ENCODE measurements at places on chromosomes 4 and X.

- DNase-seq: no peak
These were observed 74.2 kb downstream of the LIMCH1 start for GRCh38 chr4:41611881-41612871.

DNA sequence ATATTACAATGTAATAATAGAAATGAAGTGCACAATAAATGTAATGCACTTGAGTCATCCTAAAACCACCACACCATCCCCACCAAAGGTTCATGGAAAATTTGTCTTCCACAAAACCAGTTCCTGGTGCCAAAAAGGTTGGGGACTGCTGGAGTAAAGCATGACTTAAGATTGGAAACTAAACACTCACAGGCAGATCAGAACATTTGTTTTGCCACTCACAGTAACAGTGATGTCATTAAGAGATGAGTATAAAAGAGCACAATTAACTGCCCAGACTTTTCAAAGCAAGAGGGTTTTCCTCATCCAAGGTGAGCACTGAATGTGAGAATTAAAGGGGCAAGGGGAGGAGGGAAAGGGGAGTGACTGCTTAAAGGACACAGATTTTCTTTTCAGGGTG is 35.6 kb downstream of the MAP7D3 start:
- no peak for DNase-seq

GRCh38 chr4:124334119-124334518 is 378.4 kb downstream of the ANKRD50 start:
- DNase-seq: no peak

DNA sequence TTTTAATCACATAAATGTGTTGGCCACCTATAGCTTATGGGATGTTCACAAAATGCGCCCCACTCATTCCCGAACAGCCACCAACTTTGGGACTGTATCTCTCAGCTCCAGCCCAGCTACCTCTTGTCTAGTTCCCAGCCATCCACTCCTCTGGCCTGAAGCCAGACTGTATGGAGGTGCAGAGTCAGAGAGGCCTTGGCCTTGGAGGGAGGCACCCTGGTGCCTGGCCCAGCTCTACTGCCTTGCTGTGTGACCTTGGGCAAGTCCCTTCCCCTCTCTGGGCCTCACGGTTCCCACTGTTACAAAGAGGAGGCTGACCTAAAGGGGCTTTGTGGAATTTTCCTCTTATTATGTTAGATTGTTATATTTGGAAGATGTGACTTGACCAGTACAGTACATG is 13.9 kb downstream of the MAMLD1 start:
- no peak for DNase-seq

DNA sequence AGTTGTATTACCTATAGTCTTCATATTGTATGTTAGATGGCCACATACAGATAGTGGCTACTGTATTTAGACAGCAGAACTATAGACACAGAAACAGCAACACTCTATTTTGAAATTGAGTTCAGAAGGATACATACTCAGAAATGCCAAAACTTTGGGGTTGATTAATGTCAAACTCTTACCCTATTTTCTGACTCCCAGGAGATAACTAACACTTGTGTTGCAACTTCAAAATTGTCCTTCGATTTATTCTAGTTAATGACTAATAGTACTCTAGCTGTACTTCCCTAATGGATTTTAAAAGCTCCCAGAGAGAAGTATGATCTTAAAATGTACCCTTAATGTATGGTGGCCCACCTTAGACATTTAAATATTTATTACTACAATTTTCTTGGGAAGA is 229.9 kb upstream of the UGT8 start:
- DNase-seq: no peak

DNA sequence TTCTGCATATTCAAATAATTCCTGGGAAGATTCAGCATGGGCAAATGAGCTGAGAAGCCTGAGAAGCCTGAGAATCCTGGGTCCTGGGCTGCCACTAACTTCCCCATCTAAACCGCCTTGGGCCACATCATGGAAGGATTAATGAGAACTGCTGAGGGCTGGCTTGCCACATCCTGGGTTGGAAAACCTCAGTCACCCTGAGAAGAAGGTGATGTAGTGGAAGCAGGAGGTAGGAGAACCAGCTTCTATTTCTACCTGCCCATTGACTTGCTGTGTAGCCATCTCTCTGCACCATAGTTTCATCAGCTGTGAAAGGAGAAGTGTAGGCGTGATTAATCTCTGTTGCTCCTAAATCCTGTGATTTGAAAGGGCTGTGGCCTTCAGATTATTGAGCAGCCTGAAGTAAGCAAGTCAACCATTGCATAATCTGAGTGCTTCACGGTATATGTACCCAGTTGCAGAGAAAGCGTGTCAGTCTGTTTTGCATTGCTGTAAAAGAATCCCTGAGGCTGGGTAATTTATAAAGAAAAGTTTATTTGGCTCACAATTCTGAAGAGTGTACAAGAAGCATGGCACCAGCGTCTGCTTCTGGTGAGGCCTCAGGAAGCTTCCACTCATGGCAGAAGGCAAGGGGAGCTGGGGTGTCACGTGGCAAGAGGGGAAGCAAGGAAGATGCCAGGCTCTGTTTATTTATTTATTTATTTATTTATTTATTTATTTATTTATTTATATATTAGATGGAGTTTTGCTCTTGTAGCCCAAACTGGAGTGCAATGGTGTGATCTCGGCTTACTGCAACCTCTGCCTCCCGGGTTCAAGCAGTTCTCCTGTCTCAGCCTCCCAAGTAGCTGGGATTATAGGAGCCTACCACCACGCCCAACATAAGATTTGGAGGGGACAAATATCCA is 140.9 kb upstream of the ATP6AP2 start:
- DNase-seq: no peak

DNA sequence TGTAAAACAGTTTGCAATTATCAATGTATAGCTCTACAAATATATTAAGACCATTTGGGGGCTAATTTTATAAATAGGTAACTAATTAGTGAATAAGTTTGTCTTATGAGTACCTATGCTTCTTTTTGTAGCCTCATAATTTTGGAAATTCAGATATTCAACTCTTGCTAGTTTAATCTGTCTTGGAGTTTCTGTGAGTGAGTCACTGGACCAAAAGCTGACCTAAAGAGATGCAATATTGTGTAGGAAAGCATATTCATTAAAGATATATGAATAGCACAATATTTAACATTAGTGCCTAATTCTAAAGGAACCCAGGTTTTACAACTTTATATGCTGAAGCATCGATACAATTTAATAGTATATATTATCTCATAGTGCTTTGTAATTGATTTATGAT is 161.3 kb upstream of the PCDH18 start:
- no peak for DNase-seq

DNA sequence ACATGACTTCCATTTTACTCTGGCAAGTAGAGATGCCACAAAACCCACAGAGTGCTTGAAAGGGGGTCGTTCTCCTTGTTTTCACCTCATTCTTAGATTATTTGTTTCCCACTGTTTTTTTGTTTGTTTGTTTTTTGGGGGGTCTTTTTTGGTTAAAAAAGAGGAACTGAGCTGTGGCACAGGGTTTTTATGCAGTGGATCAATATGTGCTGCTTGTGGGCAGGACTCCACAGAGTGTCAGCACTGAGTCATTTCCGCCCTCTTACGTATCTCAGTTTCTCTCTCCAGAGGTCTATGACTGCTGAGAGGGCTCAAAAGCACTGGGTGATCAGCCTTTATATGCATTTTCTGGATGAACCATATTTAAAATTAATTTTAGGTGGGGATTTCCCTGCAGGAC is 268.1 kb upstream of the GRID2 start:
- DNase-seq: no peak

Measured in vagina (tissue), 2 donors.